ENCODE measurements at places on chromosomes 11 and 22. TPM values are rescaled to one million over a fixed set of nuclear protein-coding genes. Genes with fewer than 3 reads are reported as not detected.
A peak's percentile ranks its signal among the peaks of the same experiment; 100 is the strongest.

OR10A2 gene
- not detected for total RNA-seq

IL18BP gene
- total RNA-seq, result 13.2 TPM

CHRM1 gene
- not detected for total RNA-seq

CCDC87 gene
- 0.91 TPM for total RNA-seq

KCNK7 gene
- total RNA-seq, result 1.2 TPM

MIAT gene
- total RNA-seq, result 0.64 TPM

DNA sequence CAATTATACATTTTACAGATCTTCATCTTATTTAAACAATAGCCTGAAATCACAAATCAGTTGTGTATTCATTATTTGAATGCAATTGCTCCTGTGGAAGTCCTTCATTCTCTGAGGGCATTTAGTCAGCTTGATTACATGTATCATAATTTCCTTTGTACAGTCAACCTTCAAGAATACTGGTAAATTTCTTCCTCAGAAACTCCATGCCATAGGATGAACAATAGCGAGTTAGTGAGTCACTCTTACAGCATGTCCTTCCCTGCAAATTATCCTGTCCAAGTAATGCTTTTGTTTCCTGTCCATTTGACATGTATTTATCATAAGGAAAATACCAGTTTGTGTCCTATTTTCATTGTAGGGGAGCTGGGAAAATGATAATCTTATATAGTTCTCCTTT is 3.8 kb downstream of the OR10S1 start:
- H3K36me3 ChIP-seq, result no peaks in the 10 kb centered on the region
- H3K4me3 ChIP-seq, result no peak overlapping the region
- no peaks in the 10 kb centered on the region for H3K4me1 ChIP-seq

- peaks cover 41% of the 10 kb centered on the region for H3K36me3 ChIP-seq
- H3K27me3 ChIP-seq, result no peaks in the 10 kb centered on the region
- DNase-seq, result no peak
- peak overlapping the region; percentile 70 for H3K4me3 ChIP-seq
Measured at GRCh38 chr11:19242179-19242932, 1.6 kb upstream of the E2F8 start.

DNA sequence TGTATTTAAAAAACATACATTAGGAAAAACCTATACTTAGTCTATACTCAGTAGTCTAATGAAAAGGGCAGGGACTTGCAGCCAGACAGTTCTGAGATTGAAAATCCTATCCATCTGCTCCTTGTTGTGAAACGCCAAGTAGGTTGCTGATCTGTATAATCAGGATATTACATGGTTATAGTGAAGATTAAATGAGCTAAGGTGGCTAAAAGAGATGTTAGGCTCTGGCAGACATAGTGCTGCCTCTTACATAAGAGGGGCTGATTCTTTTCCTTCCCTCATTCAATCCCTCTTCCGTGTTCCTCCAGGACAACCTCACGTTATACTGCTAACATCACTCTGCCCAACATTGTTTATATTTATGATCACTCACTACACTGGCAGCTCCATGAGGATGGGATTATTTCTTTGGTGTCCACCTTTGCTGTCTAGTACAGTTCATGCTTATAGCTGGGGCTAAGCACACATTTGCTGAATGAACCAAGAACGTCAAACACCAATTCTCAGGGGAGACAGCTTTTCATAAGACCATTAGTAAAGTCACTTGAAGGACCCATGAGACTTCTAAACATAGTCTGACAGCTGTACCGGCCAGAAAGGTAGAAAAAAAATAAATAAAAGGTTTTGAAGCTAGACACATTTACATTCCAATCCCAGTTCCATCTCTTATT is 46.3 kb downstream of the GAB2 start:
- no peak overlapping the region for H3K4me3 ChIP-seq
- H3K27ac ChIP-seq, result no peak overlapping the region
- no peaks in the 10 kb centered on the region for H3K4me1 ChIP-seq
- no peaks in the 10 kb centered on the region for H3K27me3 ChIP-seq

DNA sequence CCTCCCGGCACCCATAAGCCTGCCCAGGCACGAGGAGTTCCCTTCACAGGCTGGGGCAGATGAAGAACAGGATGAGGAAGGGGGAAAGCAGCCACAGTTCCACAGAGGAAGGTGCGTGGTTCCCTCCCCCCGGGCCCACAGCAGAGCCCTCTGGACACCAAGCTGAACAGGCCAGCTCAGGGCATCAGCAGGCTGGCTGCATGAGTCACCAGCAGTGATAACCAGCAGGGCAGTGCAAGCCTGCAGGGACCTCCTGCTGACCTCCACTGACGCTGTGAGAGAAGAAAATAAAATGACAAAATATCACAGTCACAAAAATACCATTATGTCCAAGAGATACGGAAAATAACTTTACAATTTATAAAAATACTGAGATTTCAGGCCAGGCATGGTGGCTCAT is 11.5 kb downstream of the RTL6 start:
- no peak overlapping the region for H3K4me3 ChIP-seq
- peak; percentile 51 for DNase-seq
- no peaks in the 10 kb centered on the region for H3K27me3 ChIP-seq
- peaks cover 29% of the 10 kb centered on the region for H3K4me1 ChIP-seq
- H3K36me3 ChIP-seq, result peaks cover 11% of the 10 kb centered on the region

GRCh38 chr11:27910186-27910931 is 197.6 kb downstream of the KIF18A start:
- peaks cover 36% of the 10 kb centered on the region for H3K27me3 ChIP-seq
- no peaks in the 10 kb centered on the region for H3K4me1 ChIP-seq
- H3K4me3 ChIP-seq, result no peak overlapping the region
- DNase-seq, result no peak
- no peak overlapping the region for H3K27ac ChIP-seq
- H3K36me3 ChIP-seq, result no peaks in the 10 kb centered on the region

DNA sequence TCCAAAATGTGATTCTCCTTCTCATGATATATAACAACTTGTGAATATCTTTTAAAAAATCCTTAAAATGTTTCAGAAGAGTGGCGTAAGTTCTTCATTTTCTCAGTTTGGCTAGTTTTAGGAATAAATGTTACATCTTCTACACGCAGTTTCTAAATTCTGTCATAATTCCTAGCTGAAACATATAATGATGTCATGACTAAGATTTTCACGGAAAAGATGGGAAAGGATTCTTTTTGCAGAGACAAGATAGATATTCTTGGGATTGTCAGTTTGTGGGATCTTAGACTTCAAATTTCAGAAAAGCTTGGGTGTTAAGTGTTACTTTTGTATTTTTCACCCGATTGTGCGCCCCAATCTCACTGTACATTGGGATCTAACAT is 1.7 kb downstream of the EED start:
- no peaks in the 10 kb centered on the region for H3K27me3 ChIP-seq
- peaks cover 17% of the 10 kb centered on the region for H3K36me3 ChIP-seq
- H3K4me1 ChIP-seq, result peaks cover 23% of the 10 kb centered on the region
- no peak for DNase-seq

GRCh38 chr11:75333807-75334140 is 17.7 kb downstream of the ARRB1 start:
- H3K27ac ChIP-seq, result no peak overlapping the region
- no peak for DNase-seq
- H3K4me3 ChIP-seq, result no peak overlapping the region
- no peaks in the 10 kb centered on the region for H3K27me3 ChIP-seq
- H3K4me1 ChIP-seq, result peaks cover 17% of the 10 kb centered on the region
- H3K36me3 ChIP-seq, result no peaks in the 10 kb centered on the region

GRCh38 chr22:34159491-34159890 is 239.2 kb upstream of the LARGE1 start:
- no peaks in the 10 kb centered on the region for H3K4me1 ChIP-seq
- H3K36me3 ChIP-seq, result no peaks in the 10 kb centered on the region
- no peak overlapping the region for H3K27ac ChIP-seq
- H3K27me3 ChIP-seq, result no peaks in the 10 kb centered on the region
- no peak overlapping the region for H3K4me3 ChIP-seq

GRCh38 chr11:2450321-2451041 is 5.7 kb downstream of the KCNQ1 start:
- H3K27ac ChIP-seq, result no peak overlapping the region
- peaks cover 7% of the 10 kb centered on the region for H3K27me3 ChIP-seq
- peaks cover 8% of the 10 kb centered on the region for H3K36me3 ChIP-seq
- H3K4me3 ChIP-seq, result no peak overlapping the region

- DNase-seq, result no peak
- no peaks in the 10 kb centered on the region for H3K4me1 ChIP-seq
- peaks cover 7% of the 10 kb centered on the region for H3K27me3 ChIP-seq
- H3K36me3 ChIP-seq, result no peaks in the 10 kb centered on the region
Measured at GRCh38 chr11:87832211-87832610, 343.0 kb downstream of the RAB38 start.

DNA sequence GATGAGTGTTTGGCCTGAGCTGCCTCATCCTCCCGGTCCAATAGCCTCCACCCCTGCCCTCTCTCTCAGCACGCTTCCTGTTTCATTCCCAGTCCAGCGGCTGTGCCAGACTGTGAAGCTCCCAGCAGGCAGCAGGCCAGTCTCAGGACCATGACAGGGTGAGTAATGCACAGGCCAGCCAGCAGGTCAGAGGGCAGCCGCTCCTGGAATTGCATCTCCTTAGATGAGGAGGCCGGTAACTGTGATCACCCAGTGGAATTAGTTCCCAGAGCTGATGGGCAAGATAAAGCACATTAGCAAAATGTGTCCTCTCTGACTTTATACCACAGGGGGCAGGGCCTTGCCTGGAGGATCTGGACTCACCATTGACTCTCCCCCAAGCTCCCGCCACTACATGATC is 251.2 kb downstream of the ETS1 start:
- DNase-seq, result no peak
- H3K27ac ChIP-seq, result no peak overlapping the region
- H3K4me3 ChIP-seq, result no peak overlapping the region
- peaks cover 10% of the 10 kb centered on the region for H3K4me1 ChIP-seq

- H3K27ac ChIP-seq, result no peak overlapping the region
- peaks cover 50% of the 10 kb centered on the region for H3K27me3 ChIP-seq
Measured at GRCh38 chr22:43550672-43551071, 138.9 kb downstream of the MPPED1 start.

DNA sequence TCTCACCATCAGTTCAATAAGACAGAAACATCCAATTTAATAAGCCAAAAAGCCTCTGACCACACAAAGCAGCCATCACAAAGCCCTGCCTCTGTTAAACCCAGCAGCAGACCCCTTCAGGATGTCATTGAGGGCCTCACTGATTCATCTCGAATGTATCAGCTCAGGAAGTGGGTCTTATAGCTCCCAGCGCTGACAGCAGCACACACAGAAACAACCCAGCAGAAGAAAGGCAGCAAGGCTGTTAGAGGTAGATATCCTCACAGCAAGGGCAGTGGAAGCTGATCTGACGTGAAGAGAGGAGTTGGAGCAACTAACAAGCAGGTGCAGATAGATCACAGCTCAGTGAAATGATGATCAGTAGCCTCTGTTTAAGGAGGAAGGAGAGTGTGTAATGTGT is 86.2 kb upstream of the NCAM1 start:
- no peak for DNase-seq
- no peaks in the 10 kb centered on the region for H3K36me3 ChIP-seq
- H3K27ac ChIP-seq, result no peak overlapping the region
- H3K4me1 ChIP-seq, result no peaks in the 10 kb centered on the region
- no peak overlapping the region for H3K4me3 ChIP-seq

- peak overlapping the region; percentile 89 for H3K27ac ChIP-seq
- H3K4me3 ChIP-seq, result peak overlapping the region; percentile 40
- peaks cover 40% of the 10 kb centered on the region for H3K36me3 ChIP-seq
- H3K27me3 ChIP-seq, result no peaks in the 10 kb centered on the region
- peak; percentile 65 for DNase-seq
Measured at GRCh38 chr11:64356498-64357411, 2.2 kb upstream of the RPS6KA4 start.

DNA sequence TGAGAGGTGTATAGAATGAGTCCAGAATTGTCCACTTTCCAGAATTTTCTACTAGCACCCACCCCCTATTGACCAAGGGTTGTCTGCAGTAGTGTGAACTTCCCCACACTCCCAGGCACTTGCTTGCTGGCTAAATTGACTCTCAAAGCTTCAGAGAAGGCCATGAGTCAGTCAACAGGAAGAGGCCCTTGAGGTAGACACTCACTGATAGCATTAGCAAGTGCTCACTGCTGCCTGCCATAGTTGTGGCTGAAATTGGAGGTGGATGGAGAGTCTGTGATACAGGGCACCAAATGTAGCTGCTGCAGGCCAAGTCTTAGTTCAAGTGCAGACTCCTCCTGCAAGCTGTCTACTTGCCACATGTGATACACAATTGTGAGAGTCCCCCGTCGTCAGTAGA is 156.8 kb downstream of the SPON1 start:
- no peak for DNase-seq
- no peaks in the 10 kb centered on the region for H3K27me3 ChIP-seq
- H3K36me3 ChIP-seq, result no peaks in the 10 kb centered on the region
- H3K4me1 ChIP-seq, result peaks cover 6% of the 10 kb centered on the region
- no peak overlapping the region for H3K27ac ChIP-seq
- H3K4me3 ChIP-seq, result no peak overlapping the region

DNA sequence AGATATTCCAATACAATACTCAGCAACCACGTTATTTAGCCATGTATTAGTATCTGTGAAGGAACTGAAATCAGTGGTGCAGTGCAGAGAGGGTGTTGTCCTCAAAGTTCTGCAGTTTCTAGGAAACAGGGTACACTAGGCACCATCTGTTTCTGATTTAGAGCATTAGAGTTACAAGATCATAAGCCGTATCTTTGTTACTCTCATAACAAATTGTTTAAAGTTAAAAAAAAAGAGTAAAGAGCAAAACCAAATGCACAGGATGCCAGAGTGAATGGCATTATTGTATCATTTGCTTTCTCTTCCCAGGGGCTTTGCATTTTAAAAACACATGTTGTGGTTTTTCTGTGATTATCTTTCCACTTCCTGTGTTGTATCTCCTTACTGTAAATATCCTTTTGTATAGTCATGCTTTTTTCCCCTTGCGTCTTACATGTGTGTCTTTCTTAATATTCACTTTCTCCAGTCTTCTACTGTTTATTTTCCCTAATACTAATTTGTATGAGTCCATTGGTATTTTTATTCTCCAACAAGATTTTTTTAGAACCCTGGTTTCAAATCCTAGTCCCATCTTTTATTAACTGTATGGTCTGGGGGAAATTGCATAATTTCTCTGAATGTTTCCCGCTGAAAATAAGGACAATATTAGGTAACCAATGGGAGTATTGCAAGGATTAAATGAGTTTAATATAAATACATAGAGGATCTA is 15.2 kb upstream of the NUP160 start:
- H3K36me3 ChIP-seq, result no peaks in the 10 kb centered on the region
- H3K27me3 ChIP-seq, result no peaks in the 10 kb centered on the region
- peaks cover 11% of the 10 kb centered on the region for H3K4me1 ChIP-seq
- no peak for DNase-seq
- no peak overlapping the region for H3K27ac ChIP-seq

DNA sequence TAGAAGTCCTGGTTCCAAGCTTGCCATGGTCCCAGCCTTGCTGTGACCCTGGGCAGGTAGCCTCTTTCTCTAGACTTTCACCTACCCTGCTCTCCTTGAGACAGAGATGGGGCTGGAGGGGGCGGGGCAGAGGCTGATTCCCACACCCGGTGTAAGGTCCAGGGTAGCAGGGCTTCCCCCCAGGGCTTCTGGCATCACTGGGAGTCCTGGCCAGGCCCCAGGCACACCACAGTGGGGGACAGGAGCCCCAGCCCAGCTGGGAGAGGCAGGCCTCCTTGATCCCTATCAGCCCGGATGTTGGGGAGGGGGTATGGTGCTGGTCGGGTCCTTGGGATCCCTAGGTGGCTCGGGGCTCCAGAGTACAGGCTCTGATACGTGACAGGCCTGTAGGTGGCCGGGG is 1.7 kb upstream of the NUDT8 start:
- H3K4me1 ChIP-seq, result no peaks in the 10 kb centered on the region
- no peak overlapping the region for H3K4me3 ChIP-seq
- H3K27ac ChIP-seq, result no peak overlapping the region
- no peak for DNase-seq
- H3K36me3 ChIP-seq, result peaks cover 11% of the 10 kb centered on the region
